Cardiac atrium fibroblast (primary cell): ENCODE measurements at places on chromosomes 7 and 10. TPM values are rescaled to one million over a fixed set of nuclear protein-coding genes. Genes with fewer than 3 reads are reported as not detected.

ANKRD61 gene
- not detected in 2 replicates for total RNA-seq

CADPS2 gene
- total RNA-seq, result 10.5 and 13.0 TPM in 2 replicates

MBL2 gene
- not detected in 2 replicates for total RNA-seq

MLLT10 gene
- total RNA-seq, result 20.4 and 29.1 TPM in 2 replicates

C10orf105 gene
- total RNA-seq, result not detected in 2 replicates

ZNHIT1 gene
- 135 and 156 TPM in 2 replicates for total RNA-seq

GPR22 gene
- not detected in 2 replicates for total RNA-seq

SPDYE9 gene
- total RNA-seq, result not detected in 2 replicates

BLNK gene
- not detected in 2 replicates for total RNA-seq

PPP1R17 gene
- total RNA-seq, result not detected in 2 replicates

CTAGE15 gene
- total RNA-seq, result not detected in 2 replicates

CHST12 gene
- total RNA-seq, result 12.8 and 28.8 TPM in 2 replicates

GJC3 gene
- not detected in 2 replicates for total RNA-seq

MUC12 gene
- 5.7 TPM in 1 of 2 replicates, not detected in the other for total RNA-seq

FAM25C gene
- not detected in 2 replicates for total RNA-seq

CDNF gene
- 0.36 and 3.6 TPM in 2 replicates for total RNA-seq

ERVW-1 gene
- not detected in 2 replicates for total RNA-seq

CRTAC1 gene
- total RNA-seq, result not detected in 2 replicates

C10orf143 gene
- total RNA-seq, result 1.6 TPM in 1 of 2 replicates, not detected in the other
